Upper lobe of left lung (tissue), 6 donors: ENCODE measurements at places on chromosomes 2 and 18. TPM values are rescaled to one million over a fixed set of nuclear protein-coding genes. Genes with fewer than 3 reads are reported as not detected.

GRCh38 chr18:46213295-46213694, 109.1 kb downstream of the HAUS1 start:
- no peak overlapping the region for H3K4me3 ChIP-seq
- H3K27me3 ChIP-seq, result no peaks in the 10 kb centered on the region
- no peak for DNase-seq
- peaks cover 16% of the 10 kb centered on the region for H3K4me1 ChIP-seq
- peaks cover 17% of the 10 kb centered on the region for H3K36me3 ChIP-seq

HAAO gene
- 4.9 TPM for total RNA-seq

SLC23A3 gene
- total RNA-seq, result 2.5 TPM

DNA sequence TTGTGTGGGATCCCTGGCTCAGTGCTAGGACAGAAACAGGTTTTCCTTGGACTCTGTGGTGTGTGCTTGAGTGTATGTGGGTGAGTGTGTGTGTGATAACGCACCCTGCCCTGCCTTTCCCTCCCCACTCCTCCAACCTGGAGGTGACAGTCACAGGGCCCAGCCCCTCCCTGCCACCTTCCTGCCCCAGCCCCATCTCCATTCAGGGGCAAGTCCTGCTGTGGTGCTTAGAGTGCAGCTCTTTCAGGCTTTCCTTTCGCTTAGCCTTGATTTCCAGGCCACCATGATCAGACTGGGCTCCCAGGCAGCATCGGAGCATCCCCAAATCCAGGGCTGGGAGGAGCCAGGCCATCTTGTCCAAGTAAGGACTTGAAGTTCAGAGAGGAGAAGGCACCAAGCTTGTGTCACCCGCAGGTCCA, 185.2 kb downstream of the ZFP36L2 start:
- no peaks in the 10 kb centered on the region for H3K27me3 ChIP-seq
- DNase-seq, result no peak
- no peak overlapping the region for H3K4me3 ChIP-seq
- no peaks in the 10 kb centered on the region for H3K36me3 ChIP-seq
- no peak overlapping the region for H3K27ac ChIP-seq

DNA sequence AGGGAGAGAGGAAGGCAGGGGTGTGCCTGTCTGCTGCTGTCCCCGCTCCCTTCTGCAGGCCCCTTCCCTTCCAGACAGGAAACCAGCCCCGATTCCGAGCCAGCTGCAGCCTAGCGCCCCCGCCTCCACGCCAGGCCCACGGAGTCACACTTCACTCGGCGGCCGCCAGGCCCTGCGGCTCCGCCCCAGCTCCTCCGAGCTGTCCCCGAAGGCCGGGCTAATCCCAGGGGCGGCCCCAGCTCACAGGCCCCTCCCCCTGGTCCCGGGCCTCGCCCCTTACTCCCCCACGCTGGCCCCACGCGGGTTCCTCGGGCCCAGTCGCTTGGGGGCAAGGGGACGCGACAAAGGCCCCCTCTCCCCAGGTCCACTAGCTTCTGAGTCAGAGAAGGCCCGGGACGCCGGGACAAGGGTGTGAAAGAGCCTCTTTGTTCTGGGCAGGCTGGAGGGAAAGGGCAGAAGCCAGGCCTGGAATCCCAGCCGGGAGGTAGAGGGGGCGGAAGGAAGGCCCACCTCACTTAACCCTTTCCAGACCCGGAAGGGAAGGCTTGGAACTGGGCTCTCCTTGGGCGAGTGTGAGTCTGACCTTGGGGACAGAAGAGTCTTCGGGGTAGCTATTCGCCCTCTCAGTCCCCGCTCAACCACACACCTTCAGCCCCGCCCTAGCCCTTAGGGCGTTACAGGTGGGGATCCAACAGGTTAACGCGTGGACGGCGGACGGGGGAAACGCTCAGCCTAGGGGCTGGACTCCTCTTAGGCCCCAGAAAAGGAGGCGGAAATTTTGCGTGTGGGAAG, 1.2 kb downstream of the RTKN start:
- H3K27me3 ChIP-seq, result peaks cover 5% of the 10 kb centered on the region
- peak overlapping the region; percentile 82 for H3K27ac ChIP-seq
- peaks cover 29% of the 10 kb centered on the region for H3K4me1 ChIP-seq
- peak overlapping the region; percentile 42 for H3K4me3 ChIP-seq

DNA sequence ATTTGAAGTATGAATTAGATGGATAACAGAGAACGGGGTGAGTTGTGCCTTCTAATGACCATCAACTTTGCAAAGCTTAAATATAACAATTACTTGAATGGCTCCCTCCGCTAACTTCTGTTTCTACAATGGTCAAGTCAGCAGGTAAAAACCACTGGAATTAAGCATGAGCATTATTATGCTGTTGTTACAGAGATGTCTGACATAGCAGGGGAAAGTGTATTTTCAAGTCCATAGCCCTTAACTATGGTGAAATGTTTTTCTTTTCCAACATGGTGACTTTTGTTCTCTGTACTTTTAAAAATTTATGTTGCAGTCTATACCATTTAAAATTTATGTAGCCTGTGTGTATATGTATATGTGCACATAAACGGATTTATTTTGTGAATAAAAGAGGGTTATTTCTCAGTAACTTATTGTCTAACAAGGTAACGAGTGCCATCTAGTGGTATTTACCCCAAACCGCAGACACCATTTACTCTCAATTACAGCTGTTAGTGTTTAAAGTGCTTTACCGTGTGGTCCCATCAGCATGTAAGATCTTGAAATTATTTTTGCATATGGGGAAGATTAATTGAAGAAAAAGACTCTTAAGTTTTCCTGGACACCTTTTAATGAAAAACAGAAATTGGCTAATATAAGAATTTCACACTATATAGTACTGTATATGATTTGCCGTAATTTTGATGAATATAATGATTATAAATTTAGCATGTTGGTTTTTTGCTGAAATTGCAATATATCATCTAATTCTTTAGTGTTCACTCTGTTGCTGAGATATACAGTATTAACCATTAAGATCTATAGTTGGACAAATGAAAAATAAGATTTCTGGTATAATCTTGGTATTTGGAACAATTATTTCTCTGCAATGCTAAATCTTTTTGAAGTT, 78.2 kb downstream of the UBE2E3 start:
- no peak for DNase-seq
- no peaks in the 10 kb centered on the region for H3K36me3 ChIP-seq
- H3K27ac ChIP-seq, result no peak overlapping the region
- no peak overlapping the region for H3K4me3 ChIP-seq

GRCh38 chr2:36511858-36512603, 85.9 kb downstream of the FEZ2 start:
- no peaks in the 10 kb centered on the region for H3K27me3 ChIP-seq
- no peak for DNase-seq
- H3K4me1 ChIP-seq, result no peaks in the 10 kb centered on the region
- peaks cover 22% of the 10 kb centered on the region for H3K36me3 ChIP-seq
- H3K27ac ChIP-seq, result no peak overlapping the region

DNA sequence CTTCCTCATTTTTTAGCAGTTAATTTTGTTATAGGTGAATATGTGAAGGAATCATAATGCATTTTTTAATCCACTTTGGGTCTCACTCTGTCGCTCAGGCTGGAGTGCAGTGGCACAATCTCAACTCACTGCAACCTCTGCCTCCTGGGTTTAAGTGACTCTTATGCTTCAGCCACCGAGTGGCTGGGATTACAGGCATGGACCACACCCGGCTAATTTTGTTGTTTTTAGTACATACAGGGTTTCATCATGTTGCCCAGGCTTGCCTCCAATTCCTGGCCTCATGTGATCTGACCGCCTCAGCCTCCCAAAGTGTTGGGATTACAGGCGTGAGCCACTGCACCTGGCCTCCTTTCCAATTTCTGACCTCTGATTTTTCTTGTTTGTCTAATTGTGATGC, 17.7 kb downstream of the SCYGR5 start:
- no peaks in the 10 kb centered on the region for H3K4me1 ChIP-seq
- peak; percentile 66 for DNase-seq

SH3BP4 gene
- total RNA-seq, result 34.0 TPM

HNMT gene
- 46.5 TPM for total RNA-seq
